ENCODE measurements at places on chromosomes 2 and 18.

DNA sequence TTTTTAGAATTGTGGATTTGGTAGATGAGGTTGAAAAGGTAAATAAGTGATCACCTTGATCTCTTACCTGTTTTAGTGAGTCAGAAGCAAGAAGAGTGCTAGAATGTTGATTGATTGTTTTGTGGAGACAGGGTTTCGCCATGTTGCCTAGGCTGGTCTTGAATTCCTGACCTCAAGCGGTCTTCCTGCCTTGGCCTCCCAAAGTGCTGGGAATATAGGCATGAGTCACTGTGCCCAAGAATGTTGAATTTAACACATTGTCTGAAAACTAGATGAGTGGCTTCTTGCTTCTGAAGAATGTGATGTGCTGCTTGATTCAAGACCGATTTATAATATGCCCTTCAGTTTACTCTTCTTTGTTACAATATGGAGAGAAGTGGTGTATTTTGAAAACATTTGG, 121.3 kb downstream of the FMNL2 start:
- DNase-seq = no peak

DNA sequence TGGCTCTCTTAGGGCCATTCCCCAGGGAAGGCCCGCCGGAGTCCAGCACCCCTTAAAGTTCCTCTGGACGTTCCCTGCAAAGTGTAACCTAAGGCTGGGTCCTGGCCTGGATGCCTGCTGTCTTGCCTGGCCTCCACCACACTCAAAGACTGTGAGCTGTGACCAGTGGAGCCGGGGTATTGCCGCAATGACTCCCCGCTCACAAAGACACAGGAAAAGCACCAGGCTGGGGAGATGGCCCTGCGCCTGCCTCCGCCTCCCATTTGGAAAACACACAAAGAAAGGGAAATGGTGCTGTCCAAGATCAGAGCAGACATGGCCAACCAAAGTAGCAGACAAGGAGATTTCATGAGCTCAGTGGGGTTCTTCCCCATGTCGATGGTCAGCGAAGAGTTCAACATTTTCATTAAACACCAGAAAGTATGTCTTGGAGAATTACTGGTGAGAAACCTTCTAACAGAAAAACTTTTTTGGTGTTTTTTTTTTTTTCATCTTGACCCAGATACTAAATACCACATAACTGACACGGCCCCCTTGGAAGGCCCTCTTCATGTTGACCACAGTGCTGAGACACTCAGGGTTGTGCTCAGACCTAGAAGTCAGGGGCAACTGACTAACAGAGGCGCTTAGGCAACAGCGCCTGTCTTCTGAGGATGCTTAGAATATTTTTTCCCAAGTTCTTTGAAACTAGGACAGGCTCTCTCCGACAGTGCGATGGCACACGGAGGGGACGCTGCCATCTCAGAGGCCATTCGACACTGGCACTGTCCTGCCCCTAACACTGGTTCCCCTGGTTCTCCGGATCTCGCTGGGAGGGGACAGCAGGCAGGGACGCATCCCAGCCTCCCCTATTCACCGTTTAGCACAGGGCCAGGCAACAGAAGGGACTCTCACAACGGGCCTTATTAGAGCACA, 226.4 kb upstream of the ID2 start:
- no peak for DNase-seq

DNA sequence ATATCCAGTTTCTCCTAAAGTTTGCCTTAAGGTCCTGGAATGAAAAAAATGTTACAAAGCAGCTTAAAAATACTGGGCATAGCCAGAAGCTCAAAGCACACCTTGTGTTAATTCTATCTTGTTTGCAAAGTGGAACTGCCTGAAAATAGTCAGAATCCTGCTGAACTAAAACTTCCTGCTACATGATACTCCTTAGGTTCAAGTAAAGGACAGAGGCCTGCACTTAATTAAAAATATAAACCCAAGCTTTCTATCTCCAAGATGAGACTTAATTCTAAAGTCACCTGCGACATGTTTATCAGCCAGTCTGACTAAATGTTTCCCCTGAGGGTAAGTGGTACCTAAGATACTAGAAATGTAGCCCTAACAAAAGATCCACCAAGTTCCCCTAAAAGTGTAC, 103.4 kb downstream of the CHST9 start:
- DNase-seq = no peak

DNA sequence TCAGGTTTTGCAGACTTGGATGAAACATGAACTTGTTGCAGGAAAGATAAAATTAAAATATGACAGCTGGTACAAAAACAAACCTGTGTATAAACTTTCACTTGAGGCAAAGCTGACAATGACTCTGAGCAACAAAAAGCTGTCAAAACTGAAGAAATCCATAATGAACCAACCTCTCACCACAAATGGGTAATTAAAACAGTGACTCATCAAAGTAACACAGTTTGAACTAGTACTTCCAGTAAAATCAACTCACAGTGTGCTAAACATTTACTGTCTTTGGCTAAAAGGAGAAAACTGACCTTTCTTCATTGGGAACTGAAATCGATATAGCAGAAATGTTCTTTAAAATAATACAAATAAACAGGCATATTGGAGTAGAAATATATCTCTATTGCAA, 209.7 kb downstream of the WDPCP start:
- no peak for DNase-seq

GRCh38 chr2:101614127-101614759, 83.3 kb upstream of the MAP4K4 start:
- DNase-seq = no peak

GRCh38 chr18:46680784-46681695, 24.0 kb upstream of the LOXHD1 start:
- DNase-seq = no peak

- DNase-seq = no peak
Observed at GRCh38 chr2:36675579-36676282, 20.8 kb upstream of the VIT start.

DNA sequence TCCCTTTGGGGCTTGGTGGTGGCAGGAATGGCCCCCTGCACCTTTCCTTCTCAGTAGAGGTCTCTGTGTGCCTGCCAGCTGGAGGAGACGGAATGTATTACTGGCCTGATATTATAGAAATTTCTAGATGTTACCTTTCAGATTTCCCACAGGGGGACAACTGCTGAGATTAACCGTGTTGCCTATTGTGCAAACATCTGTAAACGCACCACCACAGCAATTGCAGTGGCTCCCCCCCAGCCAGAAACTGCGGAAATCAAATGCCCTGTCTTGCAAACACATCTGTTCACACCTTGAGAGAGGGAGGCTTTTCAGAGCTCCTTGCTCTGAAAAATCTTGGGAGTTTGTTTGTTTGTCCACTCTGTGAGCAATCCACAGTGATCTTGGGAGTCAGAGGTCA, 270.0 kb upstream of the RAB12 start:
- no peak for DNase-seq

- no peak for DNase-seq
Observed at GRCh38 chr18:68713131-68713530, 1.8 kb downstream of the TMX3 start.

- DNase-seq = no peak
Observed at GRCh38 chr2:23495661-23496114, 110.7 kb downstream of the KLHL29 start.

GRCh38 chr2:128325611-128326181, 7.0 kb upstream of the HS6ST1 start:
- no peak for DNase-seq

GRCh38 chr18:75455249-75456198, 28.0 kb upstream of the SMIM21 start:
- DNase-seq = no peak

DNA sequence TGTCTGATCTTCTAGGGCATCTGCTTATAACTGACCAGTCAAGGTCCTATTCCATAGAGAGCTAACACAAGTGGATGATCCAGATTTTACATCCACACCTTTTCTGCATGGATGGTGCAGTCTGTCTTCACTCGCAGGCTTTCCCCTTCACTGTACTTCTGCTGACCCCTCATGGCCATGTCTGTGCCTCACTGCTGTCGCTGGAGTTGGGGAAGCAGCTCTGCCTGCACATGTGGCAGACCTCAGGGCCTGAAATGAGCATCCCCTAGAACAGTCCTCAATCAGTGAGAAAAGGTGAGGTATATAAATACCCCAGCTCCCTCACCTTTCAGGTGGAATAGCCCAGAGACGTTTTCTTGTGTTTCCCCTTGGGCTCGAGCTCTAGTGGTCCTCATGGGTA, 233.8 kb downstream of the ANKRD36B start:
- DNase-seq = no peak

DNA sequence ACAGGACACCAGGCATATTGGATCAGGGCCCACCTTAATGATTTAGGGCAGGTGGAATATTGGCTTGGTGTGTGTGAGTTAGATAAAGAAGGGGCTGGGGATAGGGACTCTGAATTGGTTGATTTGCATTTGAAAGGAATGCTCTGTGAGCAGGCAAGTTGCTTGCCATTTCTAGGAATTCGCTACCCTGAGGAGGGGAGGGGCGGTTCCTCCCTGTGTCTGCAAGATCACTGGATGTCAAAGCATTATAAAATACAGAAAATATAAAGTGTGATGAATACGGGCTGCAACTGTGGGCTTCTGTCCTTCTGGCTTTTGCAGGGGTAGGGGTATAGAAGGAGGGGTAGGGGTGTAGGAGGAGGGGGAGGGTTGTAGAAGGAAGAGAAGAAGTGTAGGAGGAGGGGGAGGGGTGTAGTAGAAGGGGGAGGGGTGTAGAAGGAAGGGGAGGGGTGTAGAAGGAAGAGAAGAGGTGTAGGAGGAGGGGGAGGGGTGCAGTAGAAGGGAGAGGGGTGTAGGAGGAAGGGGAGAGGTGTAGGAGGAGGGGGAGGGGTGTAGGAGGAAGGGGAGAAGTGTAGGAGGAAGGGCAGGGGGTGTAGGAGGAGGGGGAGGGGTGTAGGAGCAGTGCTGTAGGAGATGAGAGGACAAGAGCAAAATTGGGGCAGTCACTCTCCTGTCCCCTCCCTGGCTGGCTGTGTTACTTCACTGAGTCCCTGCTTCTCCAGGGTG, 238.0 kb upstream of the COPS8 start:
- DNase-seq = no peak

DNA sequence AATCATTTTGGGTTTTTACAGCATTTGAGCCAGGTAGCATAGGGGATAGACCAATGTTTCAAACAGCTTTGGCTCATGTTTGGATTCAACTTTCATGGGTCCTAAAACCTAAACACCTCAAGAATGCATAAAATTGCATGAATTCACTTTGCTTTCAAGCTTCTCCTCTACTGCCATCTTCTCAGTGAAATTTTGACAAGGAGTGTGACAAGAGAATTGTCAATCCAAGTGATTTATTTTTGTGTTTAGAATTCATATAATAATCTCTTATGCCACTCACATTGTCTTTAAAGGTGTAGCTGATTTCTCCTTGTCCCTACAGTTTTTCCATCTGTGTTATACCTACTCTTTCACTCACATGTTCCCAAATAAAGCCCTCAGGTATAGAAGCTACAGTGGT, 264.8 kb upstream of the RND3 start:
- DNase-seq = no peak

GRCh38 chr2:148720501-148721001, 76.0 kb downstream of the EPC2 start:
- DNase-seq = no peak

- no peak for DNase-seq
Observed at GRCh38 chr18:45775241-45775676, 50.2 kb upstream of the SIGLEC15 start.

GRCh38 chr2:229815858-229816257, 101.5 kb upstream of the DNER start:
- DNase-seq = no peak

All from HuH-7.5 (cell line).